ENCODE measurements at places on chromosomes 16 and 17.
A peak's percentile ranks its signal among the peaks of the same experiment; 100 is the strongest.

DNA sequence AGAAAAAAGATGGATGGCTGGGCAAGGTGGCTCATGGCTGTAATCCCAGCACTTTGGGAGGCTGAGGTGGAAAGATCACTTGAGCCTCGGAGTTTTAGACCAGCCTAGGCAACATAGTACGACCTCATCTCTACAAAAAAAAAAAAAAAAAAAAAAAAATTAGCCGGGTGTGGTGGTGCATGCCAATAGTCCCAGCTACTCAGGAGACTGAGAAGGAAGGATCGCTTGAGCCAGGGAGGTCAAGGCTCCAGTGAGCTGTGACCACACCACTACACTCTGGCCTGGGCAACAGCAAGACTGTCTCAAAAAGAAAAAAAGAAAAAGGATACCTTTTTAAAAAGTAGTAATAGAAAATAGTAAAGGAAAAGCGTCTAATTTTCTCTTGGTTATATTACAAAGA lies 20.7 kb downstream of the ZNF652 start:
- no peak for DNase-seq

DNA sequence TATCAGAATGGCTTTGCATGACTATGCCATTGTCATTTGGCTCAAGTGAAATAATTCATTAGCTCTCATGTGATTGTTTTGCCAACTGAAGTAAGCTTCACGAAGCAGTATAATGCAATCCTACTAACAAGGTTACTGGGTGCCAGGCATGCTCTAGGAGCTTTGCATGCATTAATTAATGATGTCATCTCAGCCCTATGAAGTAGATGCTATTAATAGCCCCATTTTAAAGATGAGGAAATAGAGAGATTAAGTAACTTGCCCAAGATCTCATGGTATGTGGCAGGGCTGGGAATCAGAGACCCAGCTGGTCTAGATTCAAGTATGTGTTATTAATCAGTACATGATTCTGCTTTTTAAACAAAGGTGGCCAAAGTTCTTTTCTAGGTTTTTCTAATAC lies 14.1 kb downstream of the KRT39 start:
- DNase-seq: no peak

DNA sequence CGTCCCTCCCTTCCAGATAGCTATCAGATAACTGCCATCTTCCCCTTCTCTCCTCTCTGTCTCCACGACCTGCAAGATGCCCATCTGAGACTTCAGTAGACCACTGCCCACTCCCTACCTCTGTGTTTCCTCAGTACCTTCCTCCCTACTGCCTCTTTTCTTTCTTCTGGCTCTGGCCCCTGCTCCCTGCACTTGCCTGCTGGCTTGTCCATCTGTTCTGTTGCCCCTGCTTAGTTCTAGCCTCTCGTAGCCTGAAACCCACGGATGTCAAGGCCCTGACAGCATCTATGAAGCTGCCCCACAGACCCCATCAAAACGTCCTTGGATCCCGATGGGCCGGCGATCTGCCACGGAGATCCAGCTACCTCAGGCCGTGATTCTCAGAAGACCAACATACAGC lies 53.0 kb downstream of the ELAC2 start:
- no peak for DNase-seq

GRCh38 chr16:64312980-64313379 lies 808.9 kb downstream of the CDH11 start:
- no peak for DNase-seq

- DNase-seq: no peak
Observed at GRCh38 chr17:81332914-81333528, 37.9 kb upstream of the SLC38A10 start.

- no peak for DNase-seq
Observed at GRCh38 chr16:2806286-2806685, 8.0 kb downstream of the PRSS41 start.

DNA sequence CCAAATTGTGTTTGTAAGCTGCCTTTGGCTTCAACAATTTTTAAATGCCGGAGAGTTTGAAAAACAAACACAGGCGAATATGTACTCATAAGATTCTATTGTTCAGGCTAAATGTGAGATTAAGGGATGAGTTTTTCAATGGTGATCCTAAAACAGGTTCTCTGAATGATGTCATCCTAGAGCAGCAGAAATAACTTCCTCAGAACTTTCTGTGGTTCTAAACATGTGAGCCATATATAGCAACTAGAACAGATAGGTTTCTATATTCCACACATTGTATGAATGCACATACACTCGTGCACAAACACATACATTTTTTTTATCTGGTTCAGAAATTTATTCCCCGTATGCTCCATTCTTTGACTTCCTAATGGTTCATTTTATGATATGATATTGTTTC lies 1352.2 kb downstream of the CDH8 start:
- no peak for DNase-seq

DNA sequence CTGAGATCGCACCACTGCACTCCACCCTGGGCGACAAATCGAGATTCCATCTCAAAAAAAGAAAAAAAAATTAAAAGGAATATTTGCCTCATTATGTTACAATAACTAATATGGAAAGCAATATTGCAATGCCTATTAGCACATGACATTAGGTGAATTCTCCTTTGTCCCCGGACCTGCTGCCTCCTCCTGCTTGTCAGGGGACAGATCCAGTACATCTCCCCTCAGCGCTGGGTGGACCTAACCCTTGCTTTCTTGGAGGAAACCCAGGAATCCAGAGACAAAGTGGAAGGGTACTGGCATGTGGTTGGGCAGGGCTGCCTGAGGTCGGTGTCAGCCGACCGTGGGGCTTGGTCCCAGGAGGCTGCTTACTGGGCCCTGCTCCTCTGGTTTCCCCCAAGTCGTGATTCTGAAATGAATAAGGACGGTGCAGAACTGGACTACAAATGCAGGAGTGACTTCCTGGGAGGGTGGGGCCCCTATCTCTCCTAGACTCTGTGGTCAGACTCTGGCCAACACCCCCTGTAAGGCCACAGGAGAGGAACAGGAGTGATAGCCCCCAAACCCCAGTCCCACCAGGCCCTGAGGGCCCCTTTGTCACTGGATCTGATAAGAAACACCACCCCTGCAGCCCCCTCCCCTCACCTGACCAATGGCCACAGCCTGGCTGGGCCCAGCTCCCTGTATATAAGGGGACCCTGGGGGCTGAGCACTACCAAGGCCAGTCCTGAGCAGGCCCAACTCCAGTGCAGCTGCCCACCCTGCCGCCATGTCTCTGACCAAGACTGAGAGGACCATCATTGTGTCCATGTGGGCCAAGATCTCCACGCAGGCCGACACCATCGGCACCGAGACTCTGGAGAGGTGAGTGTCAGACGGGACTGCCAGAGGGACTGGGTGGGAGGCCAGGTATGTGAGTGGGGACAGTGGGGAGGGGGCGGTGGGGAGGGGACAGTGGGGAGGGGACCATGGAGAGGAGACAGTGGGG lies at the start of gene HBZ:
Gene HBZ, plus strand, starts transcription at position 504 of the 988 bp plus-strand sequence. Its CDS starts 266 bp downstream, at position 770.
- DNase-seq: no peak

DNA sequence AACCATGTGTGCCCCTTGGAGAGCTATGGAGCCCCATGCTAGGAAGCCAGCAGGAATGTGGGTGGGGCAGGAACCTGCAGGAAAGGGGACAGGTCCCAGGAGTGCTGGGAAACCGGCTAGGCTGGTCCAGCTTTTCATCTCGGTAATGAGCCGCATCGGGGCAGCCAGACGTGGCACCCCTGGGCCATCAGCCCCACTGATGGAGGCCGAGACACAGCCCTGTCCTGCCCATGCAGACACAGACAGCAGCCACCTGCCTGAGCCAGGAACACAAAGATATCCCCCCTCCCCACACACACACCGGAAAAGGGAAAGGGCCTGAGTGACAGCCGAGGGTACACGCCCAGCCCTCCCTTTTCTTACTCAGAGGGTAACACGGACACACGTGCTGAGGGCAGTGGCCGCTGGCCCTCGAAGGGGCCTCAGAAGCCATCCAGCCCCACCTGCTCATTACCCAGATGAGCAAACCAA lies 18.1 kb downstream of the PPL start:
- no peak for DNase-seq

GRCh38 chr16:51359141-51359955 lies 208.3 kb upstream of the SALL1 start:
- no peak for DNase-seq

- DNase-seq: no peak
Observed at GRCh38 chr16:15526731-15527130, 92.3 kb downstream of the BMERB1 start.

DNA sequence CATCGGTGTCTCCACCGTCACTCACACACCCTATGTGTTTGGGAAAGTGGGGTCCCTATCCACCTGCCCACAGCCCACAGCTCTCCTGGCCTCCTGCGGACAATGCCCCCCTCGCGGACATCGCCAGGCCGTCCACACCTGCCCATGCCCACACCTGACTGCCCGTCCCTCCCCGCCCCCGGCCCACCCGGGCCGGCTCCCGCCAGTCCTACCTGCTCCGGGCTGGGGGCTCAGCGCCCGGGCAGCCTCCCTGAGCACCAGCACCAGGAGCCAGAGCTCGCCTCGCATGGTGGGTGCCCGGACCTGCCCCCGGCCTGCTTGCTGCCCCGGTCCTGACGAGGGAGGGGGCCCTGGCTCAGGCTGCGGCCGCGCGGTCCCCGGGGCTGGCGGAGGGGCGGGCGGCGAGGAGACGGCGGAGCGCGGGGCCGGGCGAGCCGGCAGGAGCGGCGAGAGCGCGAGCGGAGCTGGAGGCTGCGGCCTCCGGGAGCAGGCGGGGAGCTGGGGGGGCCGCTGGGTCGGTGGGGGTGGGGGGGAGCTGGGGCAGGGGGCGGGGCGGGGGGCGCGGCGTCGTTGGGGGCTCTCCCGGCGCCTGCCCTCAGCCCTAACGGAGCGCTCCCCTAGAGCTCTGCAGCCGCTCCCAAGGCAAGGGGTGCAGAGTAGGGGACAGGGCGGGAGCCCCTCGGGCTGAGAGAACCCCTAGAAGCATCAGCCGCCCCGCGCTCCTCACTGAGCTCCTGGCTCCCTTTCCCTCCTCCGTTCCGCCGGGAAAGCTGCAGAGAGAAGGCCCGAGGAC lies at the start of gene PLXDC1:
Gene PLXDC1, minus strand, starts transcription at position 488 of the 793 bp plus-strand sequence. Its CDS starts 200 bp downstream, at position 288.
- no peak for DNase-seq

DNA sequence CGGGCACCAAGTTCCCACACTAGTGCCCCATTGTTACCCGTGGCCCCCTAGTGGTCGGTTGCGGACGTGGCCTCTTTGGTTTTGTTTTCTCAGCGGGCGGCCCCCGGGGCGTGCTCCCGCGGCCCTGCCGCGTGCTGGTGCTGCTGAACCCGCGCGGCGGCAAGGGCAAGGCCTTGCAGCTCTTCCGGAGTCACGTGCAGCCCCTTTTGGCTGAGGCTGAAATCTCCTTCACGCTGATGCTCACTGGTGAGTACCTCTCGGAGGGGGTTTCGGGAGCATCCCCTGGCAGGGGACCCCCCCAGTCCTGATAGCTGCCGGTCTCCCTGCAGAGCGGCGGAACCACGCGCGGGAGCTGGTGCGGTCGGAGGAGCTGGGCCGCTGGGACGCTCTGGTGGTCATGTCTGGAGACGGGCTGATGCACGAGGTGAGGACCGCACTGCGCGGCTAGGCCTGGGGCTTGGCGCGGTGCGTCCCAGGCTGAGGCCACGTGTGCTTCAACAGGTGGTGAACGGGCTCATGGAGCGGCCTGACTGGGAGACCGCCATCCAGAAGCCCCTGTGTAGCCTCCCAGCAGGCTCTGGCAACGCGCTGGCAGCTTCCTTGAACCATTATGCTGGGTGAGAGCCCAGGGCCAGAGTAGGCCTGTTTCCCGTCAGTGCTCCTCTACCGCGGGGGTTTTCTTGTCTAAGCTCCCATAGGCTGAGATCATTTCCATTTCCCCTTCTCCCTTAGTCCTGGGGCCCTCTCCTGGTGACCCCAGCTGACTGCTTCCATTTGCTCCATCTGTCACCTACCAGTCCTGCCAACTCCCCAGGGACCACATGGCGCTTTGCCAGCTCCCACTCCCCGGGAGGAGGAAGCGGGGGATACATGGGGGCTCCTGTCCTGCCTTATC lies 1.7 kb downstream of the SPHK1 start:
- DNase-seq: peak; percentile 18

Measured in NCI-H446 treated with DMSO at 0.1 percent for 48 hours (cell line).